ENCODE measurements at places on chromosomes 1 and 21.

- no peak for DNase-seq
These were observed 139.2 kb downstream of the USP25 start for GRCh38 chr21:15868940-15869339.

GRCh38 chr1:115794976-115795639 is 26.6 kb upstream of the CASQ2 start:
- DNase-seq, result no peak

DNA sequence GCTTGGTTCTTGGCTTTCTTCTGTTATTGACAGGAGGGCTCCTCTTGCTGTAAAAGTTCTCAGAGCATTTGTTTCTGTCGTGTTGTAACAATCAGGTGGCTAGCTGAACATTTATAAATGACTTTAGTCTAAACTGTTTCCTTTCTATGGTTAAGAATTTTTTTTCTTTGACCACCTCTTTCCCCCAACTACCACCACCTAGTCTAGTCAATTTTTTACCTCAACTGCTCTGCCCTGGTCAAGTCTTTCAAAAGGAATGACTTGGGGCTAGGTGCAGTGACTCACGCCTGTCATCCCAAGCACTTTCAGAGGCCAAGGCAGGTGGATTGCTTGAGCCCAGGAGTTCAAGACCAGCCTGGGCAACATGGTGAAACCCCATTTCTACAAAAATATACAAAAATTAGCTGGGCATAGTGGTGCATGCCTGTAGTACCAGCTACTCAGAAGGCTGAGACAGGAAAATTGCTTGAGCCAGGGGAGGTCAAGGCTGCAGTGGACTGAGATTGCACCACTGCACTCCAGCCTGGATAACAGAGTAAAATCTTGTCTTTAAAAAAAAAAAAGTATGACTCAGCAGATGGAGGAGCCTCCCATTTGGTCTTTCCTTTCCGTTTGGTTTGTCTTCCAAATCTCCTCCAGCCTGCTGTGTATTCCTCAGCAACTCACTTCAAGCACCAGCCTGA is 40.7 kb downstream of the MAP3K21 start:
- no peak for DNase-seq

DNA sequence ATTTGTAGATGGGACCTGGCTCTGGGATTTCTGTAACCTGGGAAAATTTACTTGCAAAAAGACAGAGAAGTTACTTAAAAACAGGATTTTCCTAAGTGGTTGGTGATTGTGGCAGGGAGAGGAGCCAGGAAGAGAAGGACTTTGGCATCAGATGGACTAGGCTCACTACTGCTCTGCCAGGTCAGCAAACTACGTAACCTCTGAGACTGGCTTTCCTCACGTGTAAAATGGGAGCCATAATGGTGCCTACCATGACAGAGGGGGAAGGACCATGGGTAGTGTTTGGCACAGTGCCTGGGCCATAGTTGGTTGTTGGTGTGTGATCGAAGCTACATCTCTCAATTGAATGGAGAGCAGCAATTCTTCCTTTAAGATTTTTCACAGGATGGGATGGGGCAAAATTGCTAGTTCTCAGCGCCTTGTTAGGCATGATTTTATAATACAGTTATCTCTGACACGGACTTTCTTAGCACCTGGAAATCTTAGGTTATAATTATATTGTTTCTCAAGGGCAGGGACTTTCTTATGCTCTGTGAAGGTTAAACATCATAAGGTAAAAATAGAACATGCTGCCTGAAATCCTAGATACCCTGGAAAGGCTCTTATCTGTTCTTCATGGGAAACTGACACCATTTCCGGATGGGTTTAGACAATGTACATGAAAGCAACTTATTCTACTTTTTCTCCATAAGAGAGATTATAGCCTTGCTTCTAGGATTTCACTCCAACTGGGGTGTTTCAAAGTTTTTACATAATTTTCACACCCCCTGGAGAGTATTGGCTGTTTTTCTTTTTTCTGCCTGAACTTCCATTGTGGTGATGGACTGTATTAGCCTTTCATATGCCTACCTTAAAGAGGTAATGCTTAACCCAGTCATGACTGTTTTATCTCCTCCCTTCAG is 10.9 kb downstream of the ROR1 start:
- DNase-seq, result no peak

DNA sequence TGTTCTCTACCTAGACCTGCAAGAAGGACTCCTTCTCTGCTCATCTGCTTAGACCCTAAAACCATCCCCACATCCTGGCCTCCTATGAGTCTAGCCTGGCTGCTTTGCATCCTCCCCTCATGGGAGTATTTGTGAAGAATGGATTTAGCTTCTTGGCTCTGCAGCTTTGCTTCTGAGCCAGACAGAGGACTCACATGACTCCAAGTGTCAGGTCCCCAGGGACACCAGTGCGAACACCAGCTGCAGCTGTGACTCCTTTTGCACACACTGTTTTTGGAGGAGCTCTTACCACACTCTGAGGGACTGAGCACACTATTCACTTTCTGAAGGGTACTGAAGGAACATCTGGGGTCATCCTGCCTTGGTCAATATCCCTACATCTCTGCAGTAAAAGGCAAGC is 131.8 kb upstream of the SGIP1 start:
- peak; percentile 46 for DNase-seq

GRCh38 chr1:20358761-20359263 is 68.1 kb downstream of the VWA5B1 start:
- DNase-seq, result no peak

GRCh38 chr1:92992877-92993276 is 31.6 kb upstream of the DIPK1A start:
- no peak for DNase-seq

DNA sequence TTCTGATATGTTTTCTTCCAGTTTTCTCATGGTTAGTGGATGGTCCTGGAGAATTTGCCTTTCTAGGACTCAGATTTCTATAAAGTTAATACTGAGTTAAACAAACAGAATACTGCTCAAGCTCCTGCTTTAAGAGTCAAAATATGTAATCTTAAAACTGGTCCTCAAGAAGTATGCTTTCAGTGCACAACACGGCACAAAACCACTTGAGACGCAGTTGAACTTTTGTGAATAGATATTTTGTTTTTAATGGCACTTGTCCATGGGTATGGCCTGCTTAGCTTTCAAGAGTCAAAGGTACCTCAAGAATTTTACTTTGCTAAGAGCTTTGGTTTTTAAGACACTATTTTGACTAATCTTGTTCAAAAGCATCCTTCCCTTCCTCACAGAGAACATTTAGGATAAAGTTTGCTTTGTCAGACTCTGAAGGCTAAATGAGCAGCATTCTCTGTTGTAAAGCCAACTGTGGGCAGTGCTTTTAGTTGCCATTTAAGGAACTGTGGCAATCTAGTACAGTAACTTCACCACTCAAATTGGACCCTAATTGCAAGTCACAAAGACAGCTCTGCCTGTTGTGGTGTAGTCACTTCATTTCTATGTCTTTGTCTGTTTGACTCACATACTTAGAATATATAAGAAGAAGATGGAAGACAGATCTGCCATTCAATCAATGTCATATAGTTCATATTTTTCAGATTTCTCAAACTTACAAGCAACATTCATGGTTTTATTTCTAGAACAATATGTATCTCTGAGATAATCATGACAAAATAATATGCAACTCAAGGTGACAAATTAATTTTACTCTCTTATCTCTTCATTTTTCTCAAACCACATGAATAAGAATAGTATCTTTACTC is 28.8 kb downstream of the SAMD13 start:
- DNase-seq, result no peak

GRCh38 chr1:75233302-75233929 is 99.2 kb downstream of the LHX8 start:
- DNase-seq, result no peak
